ENCODE measurements at places on chromosomes 3 and 15. TPM values are rescaled to one million over a fixed set of nuclear protein-coding genes. Genes with fewer than 3 reads are reported as not detected.

CCDC191 gene
- total RNA-seq: 5.6 TPM

DNA sequence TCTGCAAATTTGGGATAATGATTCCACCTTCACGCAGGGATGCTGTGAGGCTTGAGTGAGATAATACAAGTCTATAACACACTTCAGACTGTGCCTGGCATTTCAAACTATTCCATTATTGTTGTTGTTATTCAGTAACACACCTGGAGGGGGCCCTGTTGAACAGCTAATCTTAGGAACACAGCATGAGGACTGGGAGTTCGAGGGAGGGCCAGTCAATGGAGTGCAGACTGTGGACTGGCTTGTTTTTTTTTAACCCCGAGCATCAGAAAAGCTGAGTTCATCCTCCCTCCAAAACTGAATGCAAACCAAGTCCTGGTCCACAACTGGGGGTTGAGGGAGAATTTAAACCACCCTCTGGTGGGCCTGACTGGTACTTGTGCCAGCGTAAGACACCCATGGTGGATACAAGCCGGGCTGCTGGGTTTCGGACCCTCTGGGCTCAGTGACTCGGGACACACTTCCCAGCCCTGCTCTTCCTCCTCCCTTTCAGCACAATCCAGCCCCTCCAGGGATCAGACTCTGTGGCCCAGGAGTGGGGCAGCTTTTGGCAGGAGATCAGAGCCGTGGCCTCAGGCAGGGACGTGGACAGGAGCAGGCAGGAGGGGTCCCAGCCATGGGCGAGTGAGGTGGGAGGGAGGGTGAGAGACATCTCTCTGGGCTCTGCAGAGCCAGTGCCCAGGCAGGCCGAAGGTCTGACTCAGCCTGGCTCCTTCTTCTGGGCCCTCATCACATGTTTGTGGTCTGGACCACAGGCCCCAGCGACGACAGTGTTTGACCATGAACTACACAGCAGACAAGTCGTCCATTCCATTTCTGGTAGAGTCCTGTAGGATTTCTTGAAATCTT is 36.3 kb upstream of the MEX3B start:
- no peaks in the 10 kb centered on the region for H3K4me1 ChIP-seq
- H3K27me3 ChIP-seq: no peaks in the 10 kb centered on the region
- no peak overlapping the region for H3K27ac ChIP-seq
- no peaks in the 10 kb centered on the region for H3K36me3 ChIP-seq

- no peak for DNase-seq
- no peaks in the 10 kb centered on the region for H3K36me3 ChIP-seq
- H3K27ac ChIP-seq: no peak overlapping the region
- H3K27me3 ChIP-seq: no peaks in the 10 kb centered on the region
- no peak overlapping the region for H3K4me3 ChIP-seq
Measured at GRCh38 chr3:60759439-60759838, 491.8 kb downstream of the FHIT start.

- H3K4me3 ChIP-seq: no peak overlapping the region
- no peaks in the 10 kb centered on the region for H3K4me1 ChIP-seq
- no peaks in the 10 kb centered on the region for H3K36me3 ChIP-seq
- DNase-seq: no peak
Measured at GRCh38 chr15:73357999-73358665, 10.6 kb downstream of the HCN4 start.

All from endodermal cell (in vitro differentiated cells).